ENCODE measurements at places on chromosomes 1 and 21.

GRCh38 chr1:39384305-39384704 lies 107.1 kb upstream of the BMP8A start:
- DNase-seq, result peak; percentile 63

GRCh38 chr1:203306089-203306964 lies 1.0 kb downstream of the BTG2 start:
- peak; percentile 56 for DNase-seq

- peak; percentile 69 for DNase-seq
Measured at GRCh38 chr1:25556791-25557476, 13.5 kb downstream of the LDLRAP1 start.

DNA sequence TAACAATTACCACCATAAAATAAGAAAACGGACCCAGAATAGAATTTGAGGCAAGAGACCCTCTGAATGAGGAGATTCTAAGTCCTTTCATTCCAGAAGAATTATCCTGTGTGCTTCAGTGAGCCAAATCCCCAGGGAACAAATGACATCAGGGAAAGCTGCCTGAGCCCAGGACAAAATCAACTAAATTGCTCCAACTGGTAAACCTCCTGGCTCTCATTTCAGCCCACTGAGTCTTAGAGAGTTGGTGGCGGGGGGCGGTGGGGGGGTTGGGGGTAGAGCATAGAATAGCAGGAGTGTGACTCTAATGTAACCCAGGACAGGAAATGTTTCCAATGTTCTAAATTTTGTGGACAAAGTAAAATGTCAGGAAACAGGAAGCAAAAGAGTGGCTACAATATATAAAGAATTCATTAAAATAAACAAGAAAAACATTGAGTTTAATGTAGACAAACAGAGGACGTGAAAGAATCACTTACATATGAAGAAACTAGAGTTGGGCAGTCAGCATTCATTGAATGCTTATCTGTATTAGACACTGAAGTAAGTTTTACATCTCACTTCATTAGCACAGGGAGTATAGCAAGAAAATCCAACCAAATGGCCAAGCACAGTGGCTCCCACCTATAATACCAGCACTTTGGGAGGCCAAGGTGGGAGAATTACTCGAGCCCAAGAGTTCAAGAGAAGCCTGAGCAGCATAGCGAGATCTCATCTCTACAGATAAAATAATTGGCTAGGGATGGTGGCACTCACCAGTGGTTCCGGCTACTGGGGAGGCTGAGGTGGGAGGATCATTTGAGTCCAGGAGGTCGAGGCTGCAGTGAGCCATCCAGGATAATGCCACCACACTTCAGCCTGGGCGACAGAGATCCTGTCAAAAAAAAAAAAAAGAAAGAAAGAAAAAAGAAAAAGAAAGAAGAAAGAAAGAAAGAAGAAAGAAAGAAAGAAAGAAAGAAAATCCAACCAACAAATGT lies 75.1 kb downstream of the DHRS3 start:
- no peak for DNase-seq

- no peak for DNase-seq
Measured at GRCh38 chr1:77012066-77012465, 144.8 kb downstream of the ST6GALNAC5 start.

- DNase-seq, result peak; percentile 47
Measured at GRCh38 chr1:86739648-86740509, 35.5 kb downstream of the SH3GLB1 start.

- DNase-seq, result no peak
Measured at GRCh38 chr1:159587461-159587951, at the start of gene APCS. APCS (plus strand) TSS chr1:159587826; CDS start chr1:159587922, 96 bp downstream.

DNA sequence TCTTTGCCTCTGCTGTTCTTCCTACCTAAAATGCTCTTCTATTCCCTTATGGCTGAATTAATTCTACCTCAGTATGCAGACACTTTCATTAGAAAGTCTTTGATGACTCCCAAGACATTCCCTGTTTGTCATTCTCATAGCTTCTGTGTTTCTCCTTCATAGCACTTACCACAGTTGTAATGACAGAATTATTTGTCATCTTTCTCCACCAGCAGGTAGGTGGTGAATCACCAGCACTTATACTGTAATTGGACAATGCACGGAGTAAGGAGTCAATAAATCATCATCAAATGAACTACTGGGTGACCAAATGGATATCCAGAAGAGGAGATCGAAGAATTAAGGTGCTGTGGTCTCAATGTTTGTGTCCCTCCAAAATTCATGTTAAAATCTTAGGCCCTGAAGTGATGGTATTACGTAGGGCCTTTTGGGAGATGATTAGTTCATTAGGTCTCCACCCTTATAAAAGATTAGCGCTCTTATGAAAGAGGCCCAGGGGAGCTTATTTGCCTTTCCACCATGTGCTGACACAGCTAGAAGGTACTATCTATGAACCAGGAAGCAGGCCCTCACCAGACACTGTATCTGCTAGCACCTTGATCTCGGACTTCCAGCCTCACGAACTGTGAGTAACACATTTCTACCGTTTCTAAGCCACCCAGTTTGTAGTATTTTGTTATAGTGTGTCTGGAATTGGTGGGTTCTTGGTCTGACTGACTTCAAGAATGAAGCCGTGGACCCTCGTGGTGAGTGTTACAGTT lies 2.4 kb upstream of the CCT8 start:
- DNase-seq, result no peak

DNA sequence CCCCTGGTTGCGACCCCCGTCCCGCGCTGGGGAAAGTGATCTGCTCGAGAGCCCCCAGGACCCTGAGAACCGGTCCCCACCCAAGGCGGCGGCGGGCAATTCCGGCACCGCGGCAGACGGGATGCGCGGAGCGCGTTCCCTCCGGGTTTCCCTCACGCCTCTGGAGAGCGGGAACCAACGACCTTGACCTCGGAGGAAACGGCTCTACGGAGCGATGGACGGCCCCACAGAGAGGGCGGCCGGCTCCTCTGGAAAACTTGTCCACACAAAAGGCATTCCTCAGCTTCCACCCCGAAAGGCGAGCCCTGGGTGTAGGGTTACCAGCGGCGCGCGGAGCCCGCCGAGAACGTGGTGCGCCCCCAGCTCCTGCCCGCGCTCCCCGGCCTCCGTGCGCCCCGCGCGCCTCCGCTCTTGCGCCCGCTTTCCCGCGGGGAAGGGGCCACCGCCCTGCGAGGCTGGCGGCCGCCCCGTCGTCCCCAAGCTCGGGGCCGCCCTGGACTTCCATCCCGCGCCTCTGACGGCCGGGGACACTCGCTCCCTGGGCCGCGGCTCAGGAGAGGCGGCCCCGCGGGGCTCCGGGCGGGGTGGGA lies 391 bp upstream of the KIAA1614 start:
- no peak for DNase-seq

- DNase-seq, result no peak
Measured at GRCh38 chr1:62068978-62069377, 125.7 kb upstream of the L1TD1 start.

GRCh38 chr1:71364236-71364635 lies 283.4 kb upstream of the ZRANB2 start:
- DNase-seq, result no peak

- DNase-seq, result no peak
Measured at GRCh38 chr1:114896795-114897194, 42.1 kb downstream of the SYCP1 start.

GRCh38 chr21:27564684-27565301 lies 597.9 kb upstream of the ADAMTS5 start:
- DNase-seq, result peak; percentile 28

DNA sequence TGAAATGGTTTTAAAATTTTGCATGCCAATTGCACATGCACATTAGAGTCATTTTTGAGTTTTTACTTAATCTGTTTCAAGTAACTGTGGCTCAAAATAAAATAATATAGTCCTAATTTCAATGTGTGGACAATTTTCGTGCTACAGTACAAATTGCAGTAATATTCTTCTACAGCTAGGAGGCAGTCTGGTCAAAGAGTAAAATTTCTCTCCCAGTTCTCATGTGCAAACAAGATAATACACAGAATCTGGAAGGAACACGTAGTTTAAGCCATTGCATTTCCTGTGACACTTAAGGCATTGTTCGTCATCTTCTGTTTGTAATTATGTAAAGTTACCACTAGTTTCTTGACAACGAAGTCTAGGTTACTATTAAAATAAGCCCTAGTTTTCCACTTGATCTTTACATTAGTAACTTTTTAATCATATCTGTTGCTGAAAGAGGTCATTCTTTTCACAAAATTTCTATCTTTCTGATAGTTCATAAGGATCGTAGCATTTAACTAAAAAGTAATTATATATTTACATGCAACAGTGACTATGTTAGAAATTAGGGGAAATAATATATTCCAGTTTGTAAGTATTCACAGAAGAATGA lies 28.9 kb downstream of the ODR4 start:
- peak; percentile 76 for DNase-seq

DNA sequence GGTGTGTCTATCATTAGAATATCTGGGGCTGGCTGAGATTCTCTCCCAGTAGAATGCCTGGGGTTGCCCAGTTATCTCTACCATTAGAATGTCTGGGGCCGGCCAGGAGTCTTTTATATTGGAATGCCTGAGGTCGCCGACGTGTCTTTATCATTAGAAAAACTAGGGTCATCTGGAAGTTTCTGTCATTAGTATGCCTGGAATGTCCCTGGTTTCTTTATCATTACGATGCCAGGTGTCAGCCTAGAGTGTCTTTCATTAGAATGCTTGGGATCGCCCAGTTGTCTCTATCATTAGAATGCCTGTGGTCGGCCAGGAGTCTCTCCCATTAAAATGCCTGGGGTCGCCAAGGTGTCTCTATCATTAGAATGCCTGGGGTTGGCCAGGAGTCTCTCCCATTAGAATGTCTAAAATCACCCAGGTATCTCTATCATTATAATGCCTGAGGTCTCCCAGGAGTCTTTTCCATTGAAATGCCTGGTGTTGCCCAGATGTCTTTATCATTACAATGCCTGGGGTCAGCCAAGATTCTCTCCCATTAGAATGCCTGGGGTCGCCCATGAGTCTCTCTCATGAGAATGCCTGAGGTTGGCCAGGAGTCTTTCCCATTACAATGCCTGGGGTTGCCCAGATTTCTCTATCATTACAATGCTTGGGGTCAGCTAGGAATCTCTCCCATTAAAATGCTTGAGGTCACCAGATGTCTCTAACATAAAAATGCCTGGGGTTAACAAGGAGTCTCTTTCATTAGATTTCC lies 53.2 kb downstream of the RNF187 start:
- no peak for DNase-seq

DNA sequence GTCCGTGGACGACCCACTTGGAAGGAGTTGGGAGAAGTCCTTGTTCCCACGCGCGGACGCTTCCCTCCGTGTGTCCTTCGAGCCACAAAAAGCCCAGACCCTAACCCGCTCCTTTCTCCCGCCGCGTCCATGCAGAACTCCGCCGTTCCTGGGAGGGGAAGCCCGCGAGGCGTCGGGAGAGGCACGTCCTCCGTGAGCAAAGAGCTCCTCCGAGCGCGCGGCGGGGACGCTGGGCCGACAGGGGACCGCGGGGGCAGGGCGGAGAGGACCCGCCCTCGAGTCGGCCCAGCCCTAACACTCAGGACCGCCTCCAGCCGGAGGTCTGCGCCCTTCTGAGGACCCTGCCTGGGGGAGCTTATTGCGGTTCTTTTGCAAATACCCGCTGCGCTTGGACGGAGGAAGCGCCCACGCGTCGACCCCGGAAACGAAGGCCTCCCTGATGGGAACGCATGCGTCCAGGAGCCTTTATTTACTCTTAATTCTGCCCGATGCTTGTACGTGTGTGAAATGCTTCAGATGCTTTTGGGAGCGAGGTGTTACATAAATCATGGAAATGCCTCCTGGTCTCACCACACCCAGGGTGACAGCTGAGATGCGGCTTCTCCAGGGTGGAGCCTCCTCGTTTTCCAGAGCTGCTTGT lies 32.4 kb downstream of the PRMT2 start:
- no peak for DNase-seq

- DNase-seq, result no peak
Measured at GRCh38 chr21:17823846-17824245, 4.7 kb upstream of the C21orf91 start.

DNA sequence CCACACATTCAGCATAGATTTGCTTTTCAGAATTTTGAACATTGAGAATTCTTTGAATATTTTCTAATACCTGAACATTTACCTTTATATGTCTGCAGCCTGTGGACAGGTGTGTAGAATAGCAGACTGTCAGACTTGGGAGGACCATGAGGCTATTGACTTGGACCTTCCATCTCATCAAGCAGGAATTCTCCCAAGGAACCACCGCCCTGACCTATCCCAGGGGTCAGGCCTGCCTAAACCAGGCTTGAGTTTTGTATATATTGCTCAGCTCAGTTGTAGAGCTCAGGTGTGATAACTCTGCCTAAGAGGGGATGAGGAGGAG lies 53.2 kb downstream of the RUNX1 start:
- DNase-seq, result no peak

- DNase-seq, result no peak
Measured at GRCh38 chr1:107277022-107277421, 136.2 kb downstream of the NTNG1 start.

GRCh38 chr1:168697356-168698126 lies 31.5 kb downstream of the DPT start:
- DNase-seq, result no peak

DNA sequence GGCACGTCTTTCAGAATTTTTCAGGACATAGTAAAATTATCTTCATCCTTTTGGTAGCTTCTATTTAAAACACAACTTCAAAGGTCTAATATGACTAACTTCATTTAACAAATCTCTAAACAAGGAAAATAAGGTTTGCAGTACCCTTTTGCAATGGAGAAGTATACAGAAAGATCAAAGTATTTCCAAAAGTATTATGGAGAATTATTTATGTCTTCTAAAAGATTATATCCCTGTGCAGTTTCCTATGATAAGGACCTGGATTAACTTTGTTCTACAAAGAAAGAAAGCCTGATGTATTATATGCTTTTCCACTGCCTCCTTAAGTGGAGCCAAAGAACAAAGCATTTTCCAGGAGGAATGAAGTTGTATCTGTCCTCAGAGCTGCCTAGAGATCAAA lies 353.0 kb upstream of the RUNX1 start:
- DNase-seq, result no peak

DNA sequence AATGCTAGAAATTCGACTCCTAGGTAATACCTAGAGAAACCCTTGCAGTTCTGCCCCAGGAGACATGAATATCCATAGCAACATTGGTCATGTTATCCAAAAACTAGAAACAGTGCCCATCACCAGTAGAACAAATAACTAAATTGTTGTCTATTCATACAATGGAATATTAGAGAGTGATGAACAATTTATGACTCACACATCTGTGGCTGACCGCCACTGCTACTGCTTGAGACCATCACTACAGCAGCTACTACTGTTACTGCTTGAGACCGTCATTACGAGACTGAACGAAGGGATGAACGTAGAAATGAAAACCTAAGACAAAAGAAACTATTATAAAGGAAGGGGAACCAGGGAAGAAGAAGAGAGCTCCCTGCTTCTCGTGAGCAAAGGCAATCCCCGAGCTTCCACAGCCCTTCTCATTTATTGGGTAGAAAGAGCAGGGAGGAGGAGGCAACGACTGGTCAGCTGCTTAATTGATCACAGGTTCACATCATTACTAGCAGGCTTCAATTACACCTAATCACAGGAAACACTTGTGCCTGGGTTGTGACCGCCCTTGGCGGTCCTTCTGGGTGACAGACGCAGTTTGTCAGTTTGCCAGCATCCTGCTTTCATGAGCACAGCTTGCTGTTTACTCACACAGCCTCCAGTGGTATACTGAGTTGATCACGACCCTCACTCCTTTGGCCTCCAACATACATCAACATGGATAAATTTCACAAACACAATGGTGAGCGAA lies 14.1 kb upstream of the PADI4 start:
- DNase-seq, result no peak

- DNase-seq, result no peak
Measured at GRCh38 chr1:228958121-228958520, 222.8 kb downstream of the RHOU start.

- no peak for DNase-seq
Measured at GRCh38 chr21:44884097-44884496, 10.6 kb upstream of the PTTG1IP start.

- DNase-seq, result no peak
Measured at GRCh38 chr1:77783141-77783540, 3.7 kb downstream of the MIGA1 start.

All from inflammatory macrophage treated with lipopolysaccharide for 4 hours (primary cell).